ENCODE measurements at places on chromosomes 7 and 10. TPM values are rescaled to one million over a fixed set of nuclear protein-coding genes. Genes with fewer than 3 reads are reported as not detected.

GRCh38 chr7:46451846-46452245, 530.8 kb upstream of the IGFBP3 start:
- DNase-seq = no peak

Gene ANKRD26
- total RNA-seq = 9.1 TPM

Gene GPR26
- total RNA-seq = not detected

- peak; percentile 10 for DNase-seq
Observed at GRCh38 chr10:132856869-132857524, 71.0 kb upstream of the NKX6-2 start.

GRCh38 chr7:106177738-106178592, 65.9 kb upstream of the SYPL1 start:
- DNase-seq = no peak

Gene FAM25A
- not detected for total RNA-seq

Gene TRIM50
- total RNA-seq = 0.24 TPM

Gene UBTD1
- total RNA-seq = 15.2 TPM

Gene AOC1
- total RNA-seq = not detected

DNA sequence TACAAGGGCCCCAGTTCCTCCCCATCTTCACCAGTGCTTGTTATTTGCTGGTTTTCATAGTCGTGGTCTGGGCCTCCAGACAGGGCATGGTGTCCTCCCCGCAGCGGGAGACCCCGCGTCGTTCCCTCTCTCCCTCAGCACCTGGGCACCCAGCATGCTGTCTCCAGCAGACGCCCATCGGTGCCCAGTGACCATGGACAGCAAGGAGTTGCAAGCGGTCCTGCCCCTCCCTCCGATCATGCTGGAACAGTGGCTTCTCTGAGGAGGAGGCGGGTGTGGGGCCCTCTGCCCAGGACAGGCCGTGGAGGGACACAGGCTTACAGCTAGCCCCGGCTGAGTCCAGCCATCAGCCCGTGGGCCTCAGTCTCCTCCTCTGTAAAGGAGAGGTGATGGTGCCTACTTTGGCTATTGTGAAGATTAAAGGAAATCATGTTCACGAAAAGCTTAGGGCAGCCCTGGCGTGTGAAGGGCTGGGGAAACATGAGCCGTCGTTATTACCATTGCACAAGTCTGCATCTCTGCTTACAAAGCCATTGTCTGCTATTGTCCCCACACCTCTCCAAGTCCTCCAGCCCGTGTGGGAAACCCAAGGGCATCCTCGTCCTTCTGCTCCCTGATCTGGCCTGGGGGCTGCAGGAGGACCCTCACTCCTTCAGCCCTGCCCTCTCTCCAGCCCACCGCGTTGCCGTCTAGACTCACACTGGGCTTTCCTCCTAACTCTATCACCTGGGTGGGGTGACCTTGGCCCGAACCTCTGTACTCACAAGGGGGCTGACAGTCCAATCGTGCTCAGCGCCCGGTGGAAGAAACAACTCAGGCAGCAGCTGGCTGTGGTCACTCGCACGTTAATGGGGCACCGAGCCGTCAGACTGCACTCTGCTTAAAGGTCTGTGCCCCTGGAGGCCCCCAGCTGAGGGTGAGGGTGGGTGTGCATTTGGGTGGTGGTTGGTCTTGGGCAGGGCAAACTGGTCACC, 29.9 kb downstream of the EN2 start:
- no peak for DNase-seq

GRCh38 chr10:124698545-124699469, 45.4 kb downstream of the FAM53B start:
- no peak for DNase-seq

All from ovary (tissue), 10 donors.